ENCODE measurements at places on chromosomes 11 and 22. TPM values are rescaled to one million over a fixed set of nuclear protein-coding genes. Genes with fewer than 3 reads are reported as not detected.
A peak's percentile ranks its signal among the peaks of the same experiment; 100 is the strongest.

DNA sequence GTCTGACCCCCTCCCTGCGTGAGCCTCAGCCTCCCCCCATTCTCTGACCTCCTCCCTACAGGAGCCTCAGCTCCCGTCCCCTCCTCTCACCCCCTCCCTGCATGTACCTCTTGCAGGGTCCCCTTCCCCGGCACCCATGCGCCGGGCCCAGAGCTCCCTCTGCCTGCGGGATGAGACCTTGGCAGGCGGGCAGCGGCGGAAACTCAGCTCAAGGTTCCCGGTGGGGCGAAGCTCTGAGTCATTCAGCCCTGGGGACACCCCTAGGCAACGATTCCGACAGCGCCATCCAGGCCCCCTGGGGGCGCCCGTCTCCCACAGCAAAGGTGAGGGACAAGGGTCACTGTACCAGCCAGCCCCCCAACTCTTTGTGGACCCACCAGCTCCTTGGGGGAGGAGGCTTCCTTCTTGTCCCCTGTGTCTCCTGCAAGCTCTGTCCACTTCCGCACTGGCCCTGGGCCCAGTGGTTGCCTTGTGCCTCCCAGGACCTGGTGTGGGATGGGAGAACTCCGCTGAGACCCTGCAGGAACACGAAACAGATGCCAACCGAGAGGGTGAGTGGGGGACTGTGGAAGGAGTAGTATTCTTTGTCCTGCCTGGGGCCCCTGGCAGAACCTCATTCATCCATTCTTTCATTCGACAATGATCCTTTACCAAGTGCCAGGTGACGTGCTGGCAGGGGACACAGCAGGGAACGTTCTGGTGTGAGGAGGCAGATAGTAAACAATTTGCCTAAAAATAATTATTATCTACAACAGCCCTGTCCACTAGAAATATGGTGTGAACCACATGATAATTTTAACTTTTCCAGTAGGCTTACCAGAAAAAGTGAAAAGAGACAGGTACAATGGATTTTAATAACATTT lies 3.7 kb upstream of the RPS6KA4 start:
- H3K27me3 ChIP-seq, result no peaks in the 10 kb centered on the region
- no peak overlapping the region for H3K4me3 ChIP-seq
- DNase-seq, result peak; percentile 47
- no peak overlapping the region for H3K27ac ChIP-seq

DNA sequence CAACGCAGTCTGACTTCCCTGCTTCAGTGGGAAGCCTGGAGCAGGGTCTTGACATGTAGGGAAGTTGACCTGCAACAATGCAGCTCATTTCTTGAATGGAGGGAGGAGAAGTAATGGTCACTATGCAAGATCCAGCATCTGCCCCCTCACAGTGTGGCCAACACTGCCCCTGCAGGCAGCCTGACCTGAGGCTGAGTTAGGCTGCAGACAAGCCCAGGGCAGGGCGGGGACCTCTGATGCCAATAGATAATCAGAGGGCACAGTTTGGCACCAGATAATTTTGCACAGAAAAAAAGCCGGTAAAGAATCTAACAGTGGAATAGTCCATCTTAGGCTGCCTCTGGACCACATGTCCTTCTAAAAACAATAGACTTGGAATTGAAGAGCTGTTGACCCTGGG lies 182.3 kb downstream of the DSCAML1 start:
- H3K36me3 ChIP-seq, result no peaks in the 10 kb centered on the region
- no peaks in the 10 kb centered on the region for H3K4me1 ChIP-seq
- H3K4me3 ChIP-seq, result no peak overlapping the region
- DNase-seq, result no peak
- H3K27me3 ChIP-seq, result no peaks in the 10 kb centered on the region
- H3K27ac ChIP-seq, result no peak overlapping the region

GRCh38 chr22:17117400-17117799 lies 3.8 kb downstream of the TMEM121B start:
- H3K27me3 ChIP-seq, result no peaks in the 10 kb centered on the region
- H3K4me1 ChIP-seq, result no peaks in the 10 kb centered on the region
- no peak overlapping the region for H3K4me3 ChIP-seq
- no peak overlapping the region for H3K27ac ChIP-seq
- H3K36me3 ChIP-seq, result no peaks in the 10 kb centered on the region
- no peak for DNase-seq

The SLC22A8 gene
- total RNA-seq, result not detected
